Tibial nerve (tissue), 4 donors: ENCODE measurements at places on chromosomes 3 and 15.

- DNase-seq, result peak; percentile 45
These were observed 86.6 kb downstream of the HMG20A start for GRCh38 chr15:77507143-77507897.

GRCh38 chr3:161641287-161641686 is 144.7 kb downstream of the OTOL1 start:
- DNase-seq, result no peak

DNA sequence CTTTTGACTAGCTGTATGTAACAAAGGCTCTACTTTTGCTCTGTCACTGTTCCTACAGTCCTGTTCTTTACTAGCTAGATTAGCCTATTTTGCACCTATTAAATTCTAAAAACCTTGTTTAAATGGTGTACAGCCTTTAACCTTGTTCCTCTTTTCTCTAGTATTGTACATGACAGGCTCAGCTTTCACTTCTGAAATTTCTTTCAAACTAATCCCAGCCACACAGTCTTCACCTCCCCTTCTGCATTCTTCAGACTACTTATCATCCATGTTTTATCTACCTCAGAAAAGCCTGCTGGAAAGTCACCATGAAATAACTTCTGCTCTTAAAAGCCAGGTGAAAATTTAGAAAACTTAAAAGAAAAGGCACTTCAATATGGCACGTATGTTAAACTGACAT is 122.4 kb downstream of the NECTIN3 start:
- DNase-seq, result no peak

- DNase-seq, result no peak
These were observed 575 bp upstream of the PCYT1A start for GRCh38 chr3:196288141-196288460.

GRCh38 chr15:92049290-92049989 is 195.9 kb downstream of the SLCO3A1 start:
- DNase-seq, result no peak

DNA sequence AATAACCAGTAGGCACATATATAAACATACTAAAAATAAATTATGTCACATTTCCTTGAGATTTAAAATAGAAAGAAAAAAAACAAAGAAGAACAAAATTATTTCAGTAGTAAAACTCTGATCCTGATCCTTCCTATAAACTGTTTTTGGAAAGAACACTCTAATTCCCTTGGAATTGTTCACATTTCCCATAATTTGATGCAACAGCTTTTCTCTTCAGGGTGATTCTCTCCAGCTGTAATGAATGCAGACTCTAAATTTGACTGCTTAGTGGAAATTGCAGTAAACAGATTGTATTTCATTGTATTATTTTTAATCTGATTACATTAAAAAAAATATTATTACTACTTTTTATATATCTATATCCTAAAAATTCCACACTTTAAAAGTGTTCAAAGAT is 70.2 kb upstream of the ABI3BP start:
- no peak for DNase-seq

- DNase-seq, result no peak
These were observed 426.2 kb upstream of the BCHE start for GRCh38 chr3:166263460-166263859.

DNA sequence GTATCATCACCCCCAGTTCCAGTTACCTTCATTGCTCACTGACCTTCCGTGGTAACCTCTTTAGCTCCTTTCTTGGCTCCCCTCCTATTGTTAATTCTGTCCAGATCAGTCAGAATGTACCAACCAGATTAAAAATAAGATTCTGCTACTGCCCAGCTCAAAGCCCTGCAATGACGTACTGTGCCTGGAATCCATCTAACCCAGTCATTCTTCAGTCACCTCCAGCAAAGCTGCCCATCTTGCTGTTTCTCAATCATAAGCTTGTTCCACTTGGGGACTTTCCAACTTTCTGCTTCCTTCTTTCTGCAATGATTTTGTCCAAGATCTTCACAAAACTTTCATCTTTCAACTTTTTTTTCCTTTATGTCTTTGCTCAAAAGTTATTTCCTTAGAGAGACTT is 512.0 kb upstream of the ZNF385D start:
- no peak for DNase-seq

DNA sequence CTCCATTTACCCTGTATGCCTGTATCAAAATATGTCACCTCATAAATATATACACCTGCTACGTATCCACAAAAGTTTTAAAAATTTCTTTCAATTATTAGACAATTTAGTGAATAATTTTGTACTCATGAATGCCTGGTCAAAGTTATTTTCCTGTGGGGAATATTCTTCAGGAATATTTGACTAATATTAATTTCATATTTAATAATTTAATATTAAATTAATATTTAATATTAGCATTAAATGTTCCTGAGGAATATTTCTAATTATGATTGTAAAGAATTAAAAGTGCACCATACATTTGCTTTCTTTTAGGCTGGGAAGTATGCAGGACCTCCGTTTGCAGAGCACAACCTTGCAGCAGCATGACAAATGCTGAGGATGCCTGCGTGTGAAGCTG is 422.7 kb downstream of the C3orf38 start:
- DNase-seq, result no peak

DNA sequence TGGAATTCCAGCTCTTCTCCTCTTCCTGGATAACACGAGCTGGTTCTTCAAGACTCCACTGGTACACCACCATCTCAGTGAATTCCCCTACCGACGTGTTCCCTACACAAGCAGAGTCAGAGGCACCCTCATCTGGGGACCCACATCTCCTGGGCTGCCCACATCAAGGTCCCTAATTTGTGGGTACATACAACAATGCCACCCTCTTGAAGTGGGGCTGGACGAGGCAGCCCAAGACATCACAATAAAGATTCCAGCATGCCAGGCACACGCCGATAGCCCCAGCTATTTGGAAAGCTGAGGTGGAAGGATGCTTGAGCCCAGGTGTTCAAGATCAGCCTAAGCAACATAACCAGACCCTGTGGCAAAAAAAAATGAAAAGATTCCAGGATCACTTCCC is 221.2 kb upstream of the LINGO1 start:
- no peak for DNase-seq

DNA sequence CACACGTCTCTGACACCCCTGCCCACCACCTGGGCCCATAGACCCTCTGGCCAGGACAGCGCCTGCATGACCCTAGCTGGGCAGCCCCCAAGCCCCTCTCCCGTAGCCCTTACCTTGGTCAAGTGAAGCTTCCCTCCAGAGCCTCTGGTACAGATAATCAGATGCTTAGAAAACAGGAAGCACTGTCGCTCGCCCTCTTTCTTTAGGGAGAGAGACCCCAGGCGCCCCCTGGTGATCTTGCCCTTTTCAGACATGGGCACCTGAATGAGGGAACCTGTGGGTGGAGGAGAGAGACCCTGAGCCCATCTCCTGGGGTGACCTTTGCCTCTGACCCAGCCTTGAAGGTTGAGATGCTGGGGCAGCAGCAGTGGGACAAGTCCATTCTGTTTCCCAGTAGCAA is 65.4 kb downstream of the RASGRF1 start:
- no peak for DNase-seq

DNA sequence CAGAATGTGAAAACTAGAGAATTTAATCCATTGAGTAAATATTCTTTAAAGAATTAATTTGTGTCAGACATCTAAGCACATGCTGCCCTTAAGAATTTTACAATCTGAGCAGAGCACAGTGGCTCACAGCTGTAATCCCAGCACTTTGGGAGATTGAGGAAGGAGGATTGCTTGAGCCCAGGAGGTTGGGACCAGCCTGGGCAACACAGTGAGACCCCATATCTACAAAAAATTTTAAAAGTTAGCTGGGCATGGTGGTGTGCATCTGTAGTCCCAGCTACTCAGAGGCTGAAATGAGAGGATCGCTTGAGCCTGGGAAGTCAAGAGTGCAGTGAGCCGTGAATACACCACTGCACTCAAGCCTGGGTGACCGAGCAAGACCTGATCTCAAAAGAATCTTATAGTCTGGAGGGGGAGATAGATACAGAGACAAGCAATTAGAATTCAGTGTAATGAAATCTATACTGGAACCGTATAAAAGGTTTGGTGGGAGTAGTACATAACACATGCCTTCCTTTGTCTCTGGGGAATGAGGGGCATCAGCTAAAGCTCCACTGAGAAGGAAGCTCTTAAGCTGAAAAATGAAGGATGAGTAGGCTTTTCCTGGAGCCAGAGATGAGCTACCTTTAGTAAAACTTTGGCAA is 21.2 kb downstream of the ATP11B start:
- DNase-seq, result no peak

DNA sequence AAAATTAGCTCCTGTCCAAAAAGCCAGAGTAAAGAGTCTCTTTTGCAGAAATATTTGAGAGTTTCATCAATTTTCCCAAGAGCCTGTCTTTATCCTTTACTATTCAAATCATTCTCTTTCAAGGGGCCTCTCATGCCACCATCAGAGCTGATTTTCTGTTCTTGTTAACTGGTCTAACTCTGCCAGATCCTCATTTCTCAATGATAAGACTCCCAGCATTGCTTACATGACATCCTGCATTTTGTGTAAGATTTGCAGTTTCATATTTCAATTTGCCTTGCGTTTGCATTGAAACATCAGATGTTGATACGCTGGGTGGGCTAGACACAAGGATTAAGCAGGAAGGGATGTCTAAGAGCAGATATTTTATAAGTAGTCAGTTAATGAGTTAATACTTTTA is 228.7 kb downstream of the TBL1XR1 start:
- no peak for DNase-seq

DNA sequence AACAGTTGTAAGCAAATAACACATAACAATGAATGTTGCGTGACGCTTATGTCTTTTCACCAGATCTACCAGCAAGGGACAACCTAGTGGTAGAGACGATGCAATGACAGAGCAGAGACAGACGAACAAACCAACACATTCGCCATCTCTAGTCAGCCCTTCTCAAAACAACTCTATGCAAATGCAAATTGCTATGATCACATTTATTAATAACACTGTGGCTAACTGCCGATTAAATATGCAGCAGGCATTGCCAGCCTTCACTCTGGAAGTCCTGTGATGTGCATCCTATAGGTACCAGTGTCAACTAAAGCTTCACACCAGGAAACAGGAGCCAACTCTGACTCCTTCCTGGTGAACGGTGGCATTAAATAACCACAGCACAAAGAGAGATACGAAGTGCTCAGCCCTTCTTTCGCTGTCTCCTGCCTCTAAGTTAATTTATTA is 94.2 kb downstream of the FOXP1 start:
- DNase-seq, result no peak

DNA sequence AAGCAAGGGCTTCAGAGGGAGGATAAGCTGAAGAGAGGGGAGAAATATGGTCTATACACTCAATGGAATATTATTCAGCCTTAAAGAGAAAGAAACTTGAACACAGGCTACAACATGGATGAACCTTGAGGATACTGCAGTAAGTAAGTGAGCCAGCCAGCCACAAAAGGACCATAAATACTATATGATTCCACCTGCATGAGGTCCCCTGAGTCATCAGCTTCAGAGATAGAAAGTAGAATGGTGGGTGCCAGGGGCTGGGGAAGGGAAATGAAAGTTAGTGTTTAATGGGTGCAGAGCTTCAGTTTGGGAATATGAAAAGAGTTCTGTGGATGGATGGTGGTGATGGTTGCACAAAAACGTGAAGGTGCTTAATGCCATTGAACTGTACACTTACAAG is 68.4 kb upstream of the SEC13 start:
- DNase-seq, result no peak

GRCh38 chr3:155149494-155149893 is 69.4 kb downstream of the MME start:
- DNase-seq, result no peak

DNA sequence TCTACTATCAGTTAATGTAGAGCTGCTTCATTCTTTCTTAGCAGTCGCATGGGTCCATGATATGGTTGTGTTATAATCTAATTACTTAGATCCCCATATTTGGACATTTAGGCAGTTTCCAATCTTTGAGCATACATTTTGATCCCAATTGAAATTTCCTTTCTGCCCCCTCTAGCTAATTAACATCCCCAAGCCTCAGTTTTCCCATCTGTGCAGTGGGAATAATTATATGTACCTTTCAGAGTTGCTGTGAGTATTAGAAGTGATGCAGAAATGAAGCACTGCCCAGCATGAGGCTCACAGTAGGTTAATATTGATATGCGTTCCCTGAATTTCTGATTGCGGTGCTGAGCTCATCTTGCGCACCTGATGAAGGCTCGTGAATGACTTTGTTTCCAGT is 21.8 kb downstream of the SPSB4 start:
- DNase-seq, result no peak

DNA sequence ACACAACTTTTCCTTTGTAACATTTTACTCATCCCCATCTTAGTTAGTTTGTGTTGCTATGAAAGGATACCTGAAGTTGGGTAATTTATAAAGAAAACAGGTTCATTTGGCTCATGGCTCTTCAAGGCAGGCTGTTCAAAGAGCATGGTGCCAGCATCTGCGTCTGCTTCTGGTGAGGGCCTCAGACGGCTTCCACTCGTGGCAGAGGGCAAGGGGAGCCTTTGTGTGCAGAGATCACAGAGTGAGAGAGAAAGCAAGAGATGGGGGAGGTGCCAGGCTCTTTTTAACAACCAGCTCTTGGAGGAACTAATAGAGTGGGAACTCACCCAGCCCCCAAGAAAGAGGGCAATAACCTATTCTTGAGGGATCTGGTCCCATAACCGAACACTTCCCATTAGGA is 23.1 kb downstream of the PLA2G4F start:
- no peak for DNase-seq

GRCh38 chr3:197801891-197802778 is 11.1 kb downstream of the LRCH3 start:
- DNase-seq, result no peak

DNA sequence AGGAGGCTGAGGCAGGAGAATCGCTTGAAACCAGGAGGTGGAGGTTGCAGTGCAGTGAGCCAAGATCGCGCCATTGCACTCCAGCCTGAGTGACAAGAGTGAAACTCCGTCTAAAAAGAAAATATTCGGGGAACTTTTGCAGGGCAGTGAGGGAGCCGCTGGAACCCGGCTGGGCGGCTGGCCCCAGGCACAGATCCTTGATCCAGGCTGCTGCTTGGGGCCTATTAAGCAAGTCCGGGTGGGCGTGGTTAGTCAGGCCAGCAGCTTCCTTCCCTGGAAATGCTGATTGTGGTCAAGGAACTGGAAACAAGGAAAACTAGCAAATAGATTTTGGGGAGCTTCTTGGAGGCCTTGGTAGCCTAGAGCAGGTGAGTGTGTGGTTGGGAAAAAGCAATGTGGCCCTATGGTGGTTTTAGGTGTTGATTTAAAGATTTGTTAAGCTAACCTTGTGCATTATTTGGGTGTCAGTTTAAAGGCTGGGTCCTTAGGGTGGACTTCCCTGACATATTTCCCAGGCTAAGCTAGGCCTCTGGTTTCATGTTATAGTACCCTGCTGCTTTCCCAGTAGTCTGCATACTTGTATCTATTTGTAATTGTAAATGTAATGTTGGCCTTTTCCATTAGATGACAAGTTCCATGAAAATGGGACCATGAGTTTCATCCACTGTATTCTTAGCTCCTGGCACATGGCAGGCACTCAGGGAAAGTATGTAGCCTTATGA is 17.7 kb upstream of the SNX22 start:
- no peak for DNase-seq

DNA sequence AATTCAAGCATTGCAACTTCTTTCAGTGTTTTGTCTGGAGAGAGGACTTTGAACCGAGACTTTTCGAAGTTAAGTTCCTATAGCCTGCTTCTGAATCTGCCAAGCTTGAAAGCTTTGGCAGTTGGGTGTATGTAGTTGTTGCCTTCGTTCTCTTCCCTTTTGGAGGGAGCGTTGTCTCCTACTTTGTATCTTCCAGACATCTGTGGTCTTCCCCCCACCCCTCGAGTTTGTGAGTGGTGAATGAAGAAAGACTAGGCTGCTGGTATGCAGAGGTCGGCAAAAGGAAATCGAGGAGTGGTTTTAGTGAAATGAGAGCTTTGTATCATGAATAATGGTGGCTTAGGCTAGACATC is 1.3 kb downstream of the CTNNB1 start:
- DNase-seq, result peak; percentile 55

GRCh38 chr15:68209272-68209671 is 4.1 kb upstream of the CALML4 start:
- no peak for DNase-seq
